GM13976 (cell line): ENCODE measurements at places on chromosomes 4 and X.

GRCh38 chrX:11423362-11423818 is 130.2 kb downstream of the AMELX start:
- peak; percentile 28 for DNase-seq

DNA sequence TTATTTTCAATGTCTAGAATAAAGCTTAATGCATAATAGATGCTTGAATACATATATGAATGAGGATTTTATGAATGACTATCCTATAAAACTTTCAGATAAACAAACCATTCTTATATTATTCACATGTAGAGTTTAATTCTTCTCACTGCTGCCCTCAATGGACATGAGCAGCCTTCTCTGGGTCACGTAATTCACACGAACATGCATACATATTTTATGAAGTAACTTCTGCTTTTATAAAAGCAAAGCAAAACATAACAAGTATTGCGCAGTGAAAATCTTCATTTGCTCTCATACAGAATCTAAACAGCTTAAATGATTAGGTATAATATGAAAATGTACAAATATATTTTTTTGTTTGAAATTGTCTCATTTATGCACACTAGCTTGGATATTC is 116.7 kb downstream of the TMA16 start:
- no peak for DNase-seq

- no peak for DNase-seq
Observed at GRCh38 chrX:26631385-26631784, 415.4 kb downstream of the MAGEB5 start.

- no peak for DNase-seq
Observed at GRCh38 chr4:63620271-63620670, 789.0 kb downstream of the TECRL start.

DNA sequence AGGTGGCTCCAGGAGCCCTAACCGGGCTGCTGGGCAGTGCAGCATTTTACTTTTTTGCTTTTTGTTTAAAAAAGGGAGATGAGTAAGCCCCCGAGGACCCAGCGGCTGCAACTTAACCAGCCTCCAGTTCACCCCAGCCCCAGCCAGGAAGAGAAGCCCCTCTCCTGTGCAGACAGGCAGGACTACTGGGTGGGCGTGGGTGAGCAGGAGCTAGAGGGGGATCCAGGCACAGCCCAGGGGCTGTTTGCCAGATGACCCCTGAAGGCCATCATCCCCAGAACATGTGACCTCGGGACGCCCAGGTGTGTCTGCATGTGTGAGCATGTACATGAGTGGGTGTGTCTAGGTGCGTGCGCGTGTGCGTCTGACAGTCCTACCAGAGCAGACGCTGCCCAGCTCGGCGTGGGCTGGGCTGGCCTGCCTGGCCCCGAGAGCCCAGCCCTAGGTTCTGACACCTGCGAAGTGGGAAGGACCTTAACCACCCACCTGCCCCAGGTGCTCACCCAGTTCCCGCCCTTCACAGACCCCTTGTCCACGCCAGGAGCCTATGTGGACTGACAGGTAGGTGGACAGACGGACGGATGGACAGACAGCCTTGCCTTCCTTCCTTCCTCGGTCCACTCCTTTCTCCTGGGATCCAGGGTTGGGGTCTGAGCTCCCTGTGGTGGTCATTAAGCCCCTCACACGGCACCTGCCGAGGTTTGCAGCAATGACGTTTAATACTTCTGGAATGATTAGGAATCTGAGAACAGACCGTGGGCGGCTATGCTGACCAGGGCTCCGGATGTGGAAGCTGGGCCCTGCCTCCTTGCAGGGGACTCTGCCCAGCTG is 7.8 kb upstream of the HAUS3 start:
- DNase-seq: peak; percentile 15

- DNase-seq: no peak
Observed at GRCh38 chr4:89077761-89078160, 20.8 kb upstream of the FAM13A start.

DNA sequence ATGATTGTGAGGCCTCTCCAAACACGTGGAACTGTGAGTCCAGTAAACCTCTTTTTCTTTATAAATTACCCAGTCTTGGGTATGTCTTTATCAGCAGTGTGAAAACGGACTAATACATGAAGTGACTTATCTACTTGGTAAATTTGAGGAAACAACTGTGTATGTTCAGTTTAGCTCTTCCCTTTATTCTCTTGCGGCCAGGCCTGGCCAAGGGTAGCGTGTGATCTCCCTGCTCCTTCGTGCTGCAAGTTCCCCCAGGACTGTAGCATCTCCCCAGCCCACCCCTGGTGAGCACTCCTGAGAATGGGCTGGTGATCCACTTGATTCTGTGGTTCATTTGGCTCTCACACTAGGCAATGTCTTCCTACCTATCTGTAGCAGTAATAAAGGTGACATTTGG is 53.2 kb upstream of the CHRNA9 start:
- DNase-seq: no peak
